Fibroblast of upper back skin (primary cell): ENCODE measurements at places on chromosomes 4 and X.

DNA sequence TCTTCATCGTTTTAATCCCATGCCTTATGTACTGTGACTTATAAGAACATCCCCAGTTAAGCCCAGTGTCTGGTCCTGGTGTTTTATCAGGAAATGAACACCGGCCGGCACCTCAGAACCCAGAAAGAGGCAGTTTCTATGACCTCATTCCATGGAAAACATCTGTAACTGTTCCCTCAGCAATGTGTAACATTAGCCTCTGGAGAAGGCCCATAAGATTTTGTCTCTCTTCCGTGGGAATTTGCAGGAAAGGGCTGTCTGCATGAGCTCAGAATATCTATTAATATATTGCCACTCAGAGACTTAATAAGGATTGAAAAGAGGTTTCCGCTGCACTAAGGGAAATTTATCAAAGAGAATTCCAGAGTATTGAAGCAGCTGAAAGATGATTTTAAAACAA, 3.1 kb upstream of the TCEANC start:
- peak; percentile 84 for DNase-seq

DNA sequence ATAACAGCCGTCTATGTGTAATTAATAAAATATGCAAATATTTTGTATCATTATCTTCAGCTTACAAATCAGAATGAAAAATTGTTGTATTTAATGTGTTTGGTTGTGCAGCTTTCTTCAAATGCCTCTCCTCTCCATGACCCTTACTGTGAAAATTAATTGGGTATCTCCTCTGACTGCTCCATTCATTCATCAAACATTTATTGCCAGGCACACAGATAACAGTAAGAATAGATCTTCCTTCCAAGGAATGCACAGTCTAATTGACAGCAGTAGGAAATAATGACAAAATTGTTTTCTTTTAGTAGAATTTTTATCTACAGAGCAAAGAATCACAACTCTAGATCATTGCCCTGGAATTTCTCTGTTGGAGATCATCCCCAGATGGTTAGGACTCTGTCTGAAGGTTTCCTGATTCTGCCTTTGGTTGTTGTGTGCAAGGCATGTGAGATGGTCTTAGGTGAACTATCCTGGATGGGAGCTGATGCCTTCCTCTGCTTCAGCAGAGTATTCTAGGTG, 395.0 kb upstream of the FAT1 start:
- no peak for DNase-seq

- no peak for DNase-seq
Measured at GRCh38 chrX:13290891-13291614, 28.8 kb downstream of the ATXN3L start.

- DNase-seq = no peak
Measured at GRCh38 chr4:141130947-141131605, 2.2 kb downstream of the RNF150 start.

GRCh38 chr4:173337463-173337862, 3.3 kb upstream of the HMGB2 start:
- DNase-seq = no peak

DNA sequence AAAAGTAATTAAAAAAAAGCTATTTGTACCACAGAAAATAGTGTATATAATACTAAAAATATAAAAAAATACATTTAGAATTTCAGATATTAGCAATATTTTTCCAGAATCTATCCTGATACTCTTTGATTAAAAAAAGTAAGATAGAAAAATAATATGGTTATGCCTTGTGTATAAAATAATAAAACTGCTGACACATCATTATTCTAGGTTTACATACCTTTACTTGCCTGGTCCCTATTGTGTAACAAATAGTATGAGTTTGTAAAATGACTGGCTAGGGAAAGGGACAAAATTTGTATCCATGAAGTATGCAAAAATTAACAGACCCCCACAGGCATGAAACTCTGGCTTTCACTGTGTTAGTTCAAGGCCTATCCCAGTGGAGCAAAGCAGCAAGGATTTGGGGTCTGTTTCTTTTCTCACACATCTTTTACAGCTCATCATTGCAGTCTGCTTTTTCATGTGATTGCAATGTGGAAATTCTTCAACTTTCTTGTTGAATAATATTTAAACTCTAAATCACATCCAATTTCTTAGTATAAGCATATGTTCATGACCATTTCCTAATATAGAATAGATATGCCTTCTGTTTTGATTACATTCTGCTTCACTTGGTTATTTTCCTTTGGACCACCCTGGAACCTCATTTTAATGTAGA, 136.7 kb upstream of the PCDH18 start:
- peak; percentile 38 for DNase-seq

DNA sequence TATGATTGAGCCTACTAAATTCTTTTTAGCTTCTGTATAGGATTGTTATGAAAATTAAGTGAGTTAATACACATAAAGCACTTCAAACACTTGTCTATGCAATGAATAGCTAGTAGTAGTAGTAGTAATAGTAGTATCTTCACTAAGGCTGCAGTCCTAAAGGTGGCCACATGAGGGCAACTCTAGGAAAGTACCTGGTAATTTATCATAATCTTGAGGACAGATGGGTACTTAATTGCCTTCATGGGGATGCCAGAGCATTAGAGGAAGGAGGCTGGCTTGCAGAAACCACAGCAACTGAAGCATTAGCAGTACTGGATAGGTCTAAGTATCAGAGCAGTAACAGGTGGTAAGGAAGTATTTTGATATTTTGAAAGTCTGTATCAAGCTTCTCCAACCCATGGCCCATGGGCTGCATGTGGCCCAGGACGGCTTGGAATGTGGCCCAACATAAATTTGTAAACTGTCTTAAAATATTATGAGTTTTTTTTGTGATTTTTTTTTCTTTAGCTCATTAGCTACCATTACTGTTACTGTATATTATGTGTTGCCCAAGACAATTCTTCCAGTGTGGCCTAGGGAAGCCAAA, 17.3 kb downstream of the NIPAL1 start:
- no peak for DNase-seq

- DNase-seq = peak; percentile 41
Measured at GRCh38 chr4:47505666-47506065, 20.6 kb downstream of the ATP10D start.

DNA sequence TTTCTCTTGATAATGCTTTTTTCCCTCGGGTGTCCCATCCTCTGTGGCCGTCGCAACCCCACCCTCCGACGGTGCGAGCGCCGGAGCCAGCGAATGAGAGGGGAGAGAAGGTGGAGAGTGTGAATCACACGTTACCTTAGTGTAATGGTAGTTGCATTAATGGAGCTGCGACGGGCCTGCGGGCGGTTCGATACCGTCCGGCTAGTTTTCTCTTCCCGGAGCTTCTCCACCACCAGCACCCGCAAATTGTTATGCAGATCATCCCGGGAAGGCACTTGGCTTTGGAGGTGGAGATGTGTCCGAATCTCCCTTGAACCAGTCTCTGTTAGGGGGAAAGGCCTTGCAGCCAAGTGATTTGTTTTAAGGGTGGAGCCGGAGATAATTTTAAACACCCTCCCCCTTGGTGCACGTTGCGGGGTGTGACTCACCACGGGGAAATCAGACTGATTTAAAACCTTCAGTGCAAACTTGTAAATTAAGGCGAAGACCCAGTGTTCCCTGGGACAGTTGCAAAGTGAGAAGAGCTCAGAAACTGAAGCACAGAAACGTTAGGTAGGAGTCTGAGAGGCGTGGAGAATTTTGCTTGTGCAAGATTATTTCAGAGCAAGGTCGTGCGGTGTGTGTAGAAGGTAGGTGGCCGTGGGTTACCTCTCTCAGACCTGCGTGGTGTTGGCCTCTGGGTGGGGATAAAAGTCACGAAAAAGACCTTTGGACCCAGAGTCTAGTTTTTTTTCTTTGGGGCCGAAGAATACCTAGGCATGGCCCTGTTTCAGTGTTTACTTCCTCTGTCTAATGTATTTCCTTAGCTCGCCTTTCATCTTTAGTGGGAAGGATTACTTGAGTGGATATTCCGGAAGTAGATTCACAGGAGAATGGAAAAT, 1.3 kb downstream of the AFF1 start:
- DNase-seq = peak; percentile 49

- DNase-seq = peak; percentile 44
Measured at GRCh38 chr4:125283707-125284279, 31.0 kb upstream of the FAT4 start.

- DNase-seq = no peak
Measured at GRCh38 chr4:96228463-96228862, 388.6 kb downstream of the PDHA2 start.

GRCh38 chrX:13265111-13265510, 54.7 kb downstream of the ATXN3L start:
- no peak for DNase-seq

- DNase-seq = peak; percentile 23
Measured at GRCh38 chr4:65791812-65792308, 121.6 kb upstream of the EPHA5 start.

DNA sequence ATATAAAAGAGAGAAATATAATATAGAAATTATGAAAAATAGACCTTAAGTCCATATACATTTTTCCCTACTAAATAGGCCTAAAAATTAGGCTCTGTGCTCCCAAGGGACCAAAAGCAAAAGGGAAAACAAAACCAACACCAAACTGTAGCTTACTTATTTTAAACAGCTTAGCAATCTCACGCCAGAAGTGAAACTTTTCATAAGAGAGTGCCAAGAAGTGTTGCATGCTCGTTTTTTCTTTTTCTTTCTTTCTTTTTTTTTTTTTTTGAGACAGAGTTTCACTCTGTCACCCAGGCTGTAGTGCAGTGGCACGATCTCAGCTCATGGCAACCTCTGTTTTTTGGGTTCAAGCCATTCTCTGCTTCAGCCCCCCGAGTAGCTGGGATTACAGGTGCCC, 250.4 kb downstream of the TMA16 start:
- DNase-seq = no peak

DNA sequence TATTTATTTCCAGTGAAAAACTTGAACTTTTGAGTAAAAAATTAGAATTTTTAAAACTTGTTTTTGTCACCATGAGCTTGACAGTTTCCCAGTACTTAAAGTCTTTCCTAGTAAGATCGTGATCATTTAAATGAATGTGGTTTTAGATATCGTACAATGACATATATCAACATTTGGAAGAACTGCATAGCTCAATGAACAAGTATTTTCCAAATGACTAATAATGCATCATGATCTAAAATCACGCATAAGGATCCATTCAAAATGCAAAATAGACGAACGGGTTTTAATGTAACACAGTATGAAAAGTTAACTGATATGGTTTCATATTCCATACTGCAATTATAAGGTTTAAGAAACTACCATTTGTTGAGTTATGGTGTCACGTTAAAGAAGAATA, 4.1 kb upstream of the NDNF start:
- no peak for DNase-seq

DNA sequence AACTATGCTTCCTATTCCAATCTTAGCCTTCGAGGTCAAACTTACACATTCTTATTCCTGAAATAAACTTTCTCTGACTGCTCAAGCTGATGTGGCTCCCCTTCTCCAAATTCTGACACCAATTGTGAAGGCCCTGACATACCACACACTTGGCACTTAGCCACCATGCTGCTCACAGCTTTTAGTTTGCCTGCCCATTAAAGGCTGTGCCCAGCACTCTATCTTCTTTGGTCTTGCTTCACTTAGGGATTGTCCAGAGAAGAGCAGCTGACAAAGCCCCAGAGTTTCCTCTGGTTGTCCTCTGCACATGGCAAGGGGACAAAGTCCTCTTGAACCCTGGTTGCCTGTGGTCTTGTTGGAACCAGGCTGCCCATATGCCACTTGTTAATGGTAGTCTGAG, 126.1 kb downstream of the ARHGEF9 start:
- peak; percentile 48 for DNase-seq

GRCh38 chr4:74328501-74328900, 20.2 kb downstream of the EPGN start:
- no peak for DNase-seq

- no peak for DNase-seq
Measured at GRCh38 chrX:129689796-129690195, 35.0 kb upstream of the APLN start.
